ENCODE measurements at places on chromosomes 2 and 18.

GRCh38 chr2:10346929-10347561, 44.3 kb downstream of the HPCAL1 start:
- no peak for DNase-seq

- DNase-seq, result peak; percentile 94
These were observed 235.7 kb downstream of the CDCA7 start for GRCh38 chr2:173590276-173590861.

DNA sequence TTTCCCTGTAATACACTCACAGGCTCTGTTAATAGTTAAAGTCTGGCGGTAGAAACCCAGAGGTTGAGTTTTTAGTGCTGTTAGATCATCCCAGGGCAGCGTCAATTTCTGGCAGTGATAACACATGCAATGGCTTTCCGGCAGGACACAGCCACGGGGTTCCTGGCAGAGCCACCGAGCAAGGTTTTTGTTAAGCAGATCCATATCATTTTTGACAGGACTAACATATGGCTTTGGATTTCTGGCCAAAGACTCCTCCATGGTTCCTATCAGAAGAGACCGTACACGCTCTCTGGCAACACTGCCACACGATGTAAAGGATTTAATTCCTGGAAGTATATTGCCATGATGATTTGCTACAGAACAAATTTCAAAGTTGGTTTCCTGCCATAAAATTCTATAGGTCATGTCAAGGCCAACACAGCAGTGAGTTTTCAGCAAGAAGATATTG, 854.3 kb downstream of the LRRTM4 start:
- DNase-seq, result no peak

DNA sequence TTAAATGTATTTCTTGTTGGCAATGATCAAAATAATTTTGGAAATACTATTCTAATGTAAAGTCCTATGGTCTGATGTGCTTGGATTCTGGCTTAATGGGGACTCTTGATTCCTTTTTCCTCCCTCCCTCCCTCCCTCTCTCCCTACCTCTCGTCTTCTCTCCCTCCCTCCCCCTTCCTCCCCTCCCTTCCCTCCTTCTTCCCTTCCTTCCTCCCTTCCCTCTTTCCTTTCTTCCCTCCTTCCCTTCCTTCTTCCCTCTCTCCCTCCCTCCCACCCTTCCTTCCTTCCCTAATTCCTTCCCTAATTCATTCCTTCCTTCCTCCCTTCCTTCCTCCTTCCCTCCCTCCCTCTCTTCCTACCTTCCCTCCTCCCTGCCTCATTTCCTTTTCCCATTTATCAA, 19.9 kb upstream of the NCKAP5 start:
- DNase-seq, result no peak

- no peak for DNase-seq
These were observed 156.3 kb downstream of the CYP26B1 start for GRCh38 chr2:71991397-71991796.

DNA sequence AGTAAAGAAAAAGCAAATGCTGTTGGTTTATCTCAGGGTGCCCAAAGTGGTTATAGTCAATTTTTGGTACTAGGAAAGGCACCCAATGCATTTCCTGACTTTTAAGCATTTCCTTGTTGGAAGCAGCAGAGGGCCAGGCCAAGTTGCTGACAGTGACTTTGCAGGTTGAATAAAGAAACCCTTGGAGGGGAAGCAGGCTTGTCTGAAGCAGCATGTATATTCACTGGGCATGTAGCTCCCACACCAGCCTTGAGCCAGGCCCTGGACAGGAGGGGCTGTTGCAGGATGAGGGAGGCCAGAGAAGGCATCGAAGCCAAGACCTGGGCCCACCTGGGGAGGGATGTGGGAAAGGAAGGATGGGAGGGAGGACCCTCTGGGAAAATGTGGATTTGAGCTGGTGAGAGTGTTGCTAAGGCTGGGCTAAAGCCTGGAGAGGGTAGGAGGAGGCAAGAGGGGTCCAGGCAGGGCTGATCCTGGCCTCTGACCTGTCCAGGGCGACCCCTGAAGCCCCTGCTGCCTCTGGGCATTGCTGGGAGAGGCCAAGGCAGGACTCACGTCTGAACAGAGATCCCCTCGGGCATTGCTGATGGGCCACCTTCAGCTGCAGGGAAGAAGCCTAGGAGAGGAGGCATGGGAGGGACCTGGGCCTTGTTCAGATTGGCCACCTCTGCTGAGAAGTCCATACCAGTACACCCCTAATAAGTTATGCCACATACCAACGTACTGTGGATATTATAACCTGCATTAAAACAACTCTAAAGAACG, 79.6 kb downstream of the STPG4 start:
- DNase-seq, result no peak

GRCh38 chr2:43136011-43136799, 90.2 kb downstream of the ZFP36L2 start:
- no peak for DNase-seq

DNA sequence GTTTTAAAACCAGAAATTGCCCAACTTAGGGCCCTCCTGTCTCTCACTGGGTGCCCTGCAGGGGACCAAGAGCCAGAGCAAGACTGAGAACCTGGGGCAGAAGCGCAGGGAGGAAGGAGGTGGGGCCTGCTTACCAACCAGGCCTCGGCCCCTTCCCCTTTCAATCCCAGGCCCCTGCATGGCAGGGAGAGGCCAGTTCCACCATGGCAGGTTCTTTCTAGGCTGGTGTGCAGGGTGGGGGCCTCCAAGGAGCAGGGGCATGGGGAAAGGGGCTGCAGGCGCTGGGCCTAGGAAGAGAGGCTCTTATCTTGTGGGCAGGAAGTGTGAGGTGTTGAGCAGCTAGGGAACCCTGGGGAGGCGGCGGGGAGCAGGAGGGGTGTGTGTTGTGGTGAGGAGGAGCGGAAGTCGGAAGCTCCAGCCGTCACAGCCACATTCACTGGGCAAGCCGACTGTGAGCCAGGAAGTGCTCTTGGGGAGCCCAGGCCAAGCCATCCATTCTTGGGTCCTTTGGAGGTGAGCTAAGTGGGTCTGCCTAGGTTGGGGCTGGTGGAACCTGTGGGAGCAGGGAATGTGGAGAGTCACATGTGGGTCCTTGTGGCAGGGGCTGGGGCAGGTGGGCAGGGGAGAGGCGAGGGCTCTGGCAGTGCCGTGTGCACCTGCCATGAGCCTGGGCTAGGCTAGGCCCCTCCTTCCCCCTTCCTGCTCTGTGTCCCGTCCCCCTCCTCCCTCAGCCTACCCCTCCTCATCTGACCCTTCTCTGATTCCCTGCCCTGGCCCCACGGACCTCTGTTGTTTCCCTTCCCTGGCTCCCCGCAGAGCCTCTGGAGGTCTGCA, at the start of gene PSD4:
Gene PSD4, plus strand, starts transcription at position 430 of the 834 bp plus-strand sequence. CDS start 8,486 bp downstream, outside the sequence.
- no peak for DNase-seq

- no peak for DNase-seq
These were observed 215.9 kb downstream of the SP3 start for GRCh38 chr2:173749315-173749714.

GRCh38 chr2:120550893-120551446, 184.7 kb upstream of the GLI2 start:
- no peak for DNase-seq

- no peak for DNase-seq
These were observed 44.6 kb downstream of the KDM3A start for GRCh38 chr2:86485802-86486201.
